ENCODE measurements at places on chromosomes 4 and X.

GRCh38 chr4:37864786-37865185 lies 26.1 kb upstream of the TBC1D1 start:
- no peak for DNase-seq

DNA sequence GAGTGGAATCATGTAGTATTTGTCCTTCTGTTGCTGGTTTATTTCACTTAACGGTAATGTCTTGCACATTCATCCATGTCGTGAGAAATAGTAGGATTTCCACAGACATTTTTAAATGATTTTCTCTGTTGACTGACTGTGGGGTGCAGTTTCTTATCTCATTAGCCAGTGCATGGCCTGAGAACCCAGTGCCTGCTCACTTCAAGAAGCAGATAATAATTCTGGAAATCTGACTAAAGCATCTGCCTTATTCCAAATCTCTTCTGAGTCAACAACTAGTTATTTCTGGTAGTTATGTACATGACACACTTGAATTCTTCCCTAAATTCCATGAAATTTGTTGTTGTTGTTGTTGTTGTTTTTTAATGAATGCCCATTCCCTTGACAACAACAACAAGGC lies 77.6 kb downstream of the NPFFR2 start:
- no peak for DNase-seq

DNA sequence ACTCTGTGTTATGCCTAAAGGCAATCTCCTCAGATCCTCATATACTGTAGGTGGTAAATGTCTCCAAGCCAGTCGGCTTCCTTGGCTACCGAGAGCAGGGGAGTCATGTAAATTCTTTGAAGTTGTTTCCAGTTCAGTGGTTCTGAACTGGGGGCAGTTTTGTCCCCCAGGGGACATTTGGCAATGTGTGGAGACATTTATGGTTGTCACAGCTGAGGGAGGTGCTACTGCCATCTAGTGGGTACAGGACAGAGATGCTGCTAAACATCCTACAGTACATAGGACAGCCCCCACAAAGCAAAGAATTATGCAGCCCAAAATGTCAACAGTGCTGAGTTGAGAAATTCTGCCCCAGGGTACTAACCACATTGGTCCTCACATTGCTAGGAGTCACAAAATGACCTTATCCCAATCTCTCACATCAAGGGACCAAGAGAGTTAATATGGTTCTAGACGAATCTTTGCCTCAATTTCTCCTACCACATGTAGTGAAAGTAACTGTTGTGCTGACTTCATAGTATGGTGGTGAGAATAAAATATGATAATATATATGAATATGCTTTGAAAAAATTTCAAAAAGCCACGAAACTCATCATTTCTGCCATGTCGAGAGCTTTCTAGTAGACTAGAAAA lies 104.4 kb upstream of the ARHGAP24 start:
- peak; percentile 46 for DNase-seq

GRCh38 chr4:112726041-112726440 lies 89.1 kb downstream of the LARP7 start:
- DNase-seq = no peak

DNA sequence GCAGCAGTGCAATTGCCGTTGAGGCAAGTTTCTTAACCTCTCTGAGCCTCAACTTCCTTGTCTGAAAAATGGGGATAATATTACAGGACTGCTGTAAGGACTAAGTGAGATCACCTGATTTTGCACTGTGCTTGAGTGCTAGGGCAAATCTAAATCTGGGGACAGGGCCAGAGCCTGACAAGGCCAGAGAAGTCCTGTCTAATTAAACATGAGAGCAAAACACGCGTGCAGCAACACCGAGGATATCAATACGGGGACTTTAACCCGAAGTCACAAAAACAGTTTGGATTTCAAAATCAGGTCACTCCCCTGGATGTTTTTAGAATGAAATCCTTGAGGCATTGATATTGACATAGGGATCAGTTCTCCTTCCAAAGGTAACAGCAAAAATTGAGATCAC lies 5.7 kb upstream of the GJB1 start:
- no peak for DNase-seq

- no peak for DNase-seq
Measured at GRCh38 chr4:151344948-151345347, 19.5 kb upstream of the SH3D19 start.

GRCh38 chrX:107547621-107548020 lies 80.7 kb upstream of the PRPS1 start:
- DNase-seq = no peak

- no peak for DNase-seq
Measured at GRCh38 chrX:47047989-47048388, 30.3 kb upstream of the RGN start.

GRCh38 chr4:176788971-176789370 lies 3.8 kb downstream of the VEGFC start:
- no peak for DNase-seq

DNA sequence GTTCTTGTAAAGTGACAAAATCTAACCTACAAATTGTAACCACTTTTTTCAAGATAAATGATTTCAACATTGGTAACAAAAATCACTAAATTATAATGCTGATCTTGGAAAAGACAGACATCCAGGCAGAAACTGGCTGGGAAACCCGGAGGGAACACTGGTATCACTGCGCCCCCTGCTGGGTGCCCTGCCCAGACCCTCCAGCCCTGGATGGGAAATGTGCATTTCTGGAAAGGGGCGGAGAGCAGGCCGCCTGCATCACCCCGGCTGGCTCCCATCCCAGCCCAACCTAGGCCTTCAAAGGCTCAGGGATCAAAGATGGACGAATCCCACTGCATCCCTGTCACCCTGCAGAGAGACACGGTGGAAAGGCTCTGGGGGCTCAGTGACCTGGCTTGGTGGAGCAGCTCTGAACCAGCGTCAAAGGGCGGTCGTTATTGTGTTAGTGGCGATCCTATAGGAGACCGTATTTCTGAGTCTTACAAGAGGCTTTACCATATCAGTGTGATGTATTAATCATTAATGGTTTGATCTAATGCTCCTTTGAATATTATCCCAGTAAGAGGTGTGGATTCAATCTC lies 37.3 kb downstream of the ACOX3 start:
- peak; percentile 88 for DNase-seq

- no peak for DNase-seq
Measured at GRCh38 chr4:17915439-17915838, 104.7 kb downstream of the NCAPG start.

Data from endothelial cell (in vitro differentiated cells).